Stimulated activated CD4-positive, alpha-beta T cell treated with anti-CD3 and anti-CD28 coated beads, Interleukin-1b, Interleukin-23, amount 100 ng/mL, for 4 hours (primary cell): ENCODE measurements at places on chromosomes 12 and 14.

GRCh38 chr12:94649349-94650142 lies 811 bp downstream of the TMCC3 start:
- DNase-seq: no peak

DNA sequence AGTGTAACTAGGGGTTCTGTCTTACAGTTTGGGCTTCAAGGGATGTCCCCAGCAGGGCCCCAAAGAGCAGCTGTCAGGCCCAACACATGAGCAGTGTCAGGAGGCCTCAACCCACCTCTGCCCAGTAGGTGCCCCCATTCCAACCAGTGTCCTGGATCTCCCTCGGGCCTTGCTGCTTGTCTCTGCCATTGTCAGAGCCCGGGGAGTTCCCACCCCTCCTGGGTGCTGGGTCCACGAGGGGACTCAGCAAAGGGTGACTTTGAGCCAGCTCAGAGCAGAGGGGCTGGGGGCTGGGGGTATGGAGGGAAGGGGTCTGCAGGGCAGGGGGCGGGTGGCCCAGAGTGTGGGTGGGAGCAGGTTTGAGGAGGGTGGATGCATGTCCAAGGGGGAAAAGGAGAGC lies 18.0 kb upstream of the BEGAIN start:
- DNase-seq: no peak

GRCh38 chr14:100657780-100658179 lies 68.9 kb upstream of the DLK1 start:
- no peak for DNase-seq

DNA sequence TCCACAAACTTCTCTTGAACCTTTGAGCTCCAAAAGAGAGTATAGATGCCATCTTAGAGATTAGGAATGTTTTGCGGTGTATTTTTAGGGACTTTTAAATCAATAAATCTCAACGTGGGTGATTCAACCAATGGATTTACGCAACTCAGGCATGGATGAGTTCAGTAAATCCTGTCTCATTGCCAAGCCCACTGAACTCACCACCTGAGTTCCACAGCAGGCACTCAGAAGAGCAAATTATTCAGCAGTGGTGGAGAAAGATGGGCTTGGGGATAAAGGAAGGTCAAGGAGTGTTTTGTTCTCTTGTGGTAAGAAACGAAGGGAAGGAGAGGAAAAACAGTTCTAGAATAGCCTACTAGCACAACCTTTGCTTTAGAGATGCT lies 68.7 kb upstream of the HMGA2 start:
- DNase-seq: no peak

- no peak for DNase-seq
These were observed 357.7 kb downstream of the CACNA1C start for GRCh38 chr12:2410496-2410895.

- DNase-seq: no peak
These were observed 2.2 kb downstream of the TEDC1 start for GRCh38 chr14:105492971-105493871.

DNA sequence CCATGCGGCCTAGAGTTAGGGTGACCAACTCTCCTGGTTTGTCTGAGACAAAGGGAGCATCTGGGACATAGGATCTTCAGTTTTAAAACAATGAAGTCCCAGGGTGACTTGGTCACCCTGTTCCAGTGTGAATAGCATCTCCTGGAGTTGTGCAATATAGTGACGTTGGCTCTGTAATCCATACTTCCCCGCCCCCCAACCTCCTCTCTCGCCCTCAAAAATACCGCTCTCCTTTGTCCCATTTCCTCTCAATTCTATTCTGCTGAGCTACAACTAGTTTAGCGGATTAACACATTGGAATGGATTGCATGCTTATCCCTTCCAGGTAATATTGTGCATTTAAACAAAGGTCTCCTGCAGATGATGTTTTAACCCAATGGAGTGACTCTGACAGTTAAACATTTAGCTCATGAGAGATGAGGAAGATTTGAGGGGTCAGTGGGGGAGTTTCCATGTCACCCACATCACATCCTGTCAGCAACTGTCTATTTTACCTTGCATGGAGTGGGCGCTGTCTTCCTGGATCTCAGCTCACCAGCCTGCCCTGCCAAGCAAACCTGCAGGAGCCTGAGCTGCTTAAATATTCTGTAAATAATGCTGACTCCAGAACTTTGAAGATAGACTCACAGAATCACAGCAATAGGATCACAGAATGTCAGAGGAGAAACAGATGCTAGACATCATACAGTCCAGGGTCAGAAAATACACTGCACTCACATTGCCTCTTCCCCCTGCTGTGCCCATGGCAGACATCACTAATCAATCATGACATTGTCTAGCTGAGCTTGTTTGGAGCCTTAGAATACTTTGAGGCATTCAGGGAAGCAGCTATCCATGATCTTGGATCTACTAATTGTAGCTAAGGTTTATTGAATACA lies 43.0 kb downstream of the MAP1LC3B2 start:
- no peak for DNase-seq
